ENCODE measurements at places on chromosomes 12 and 14.

GRCh38 chr12:103382736-103383346, 112.9 kb downstream of the C12orf42 start:
- no peak for DNase-seq

DNA sequence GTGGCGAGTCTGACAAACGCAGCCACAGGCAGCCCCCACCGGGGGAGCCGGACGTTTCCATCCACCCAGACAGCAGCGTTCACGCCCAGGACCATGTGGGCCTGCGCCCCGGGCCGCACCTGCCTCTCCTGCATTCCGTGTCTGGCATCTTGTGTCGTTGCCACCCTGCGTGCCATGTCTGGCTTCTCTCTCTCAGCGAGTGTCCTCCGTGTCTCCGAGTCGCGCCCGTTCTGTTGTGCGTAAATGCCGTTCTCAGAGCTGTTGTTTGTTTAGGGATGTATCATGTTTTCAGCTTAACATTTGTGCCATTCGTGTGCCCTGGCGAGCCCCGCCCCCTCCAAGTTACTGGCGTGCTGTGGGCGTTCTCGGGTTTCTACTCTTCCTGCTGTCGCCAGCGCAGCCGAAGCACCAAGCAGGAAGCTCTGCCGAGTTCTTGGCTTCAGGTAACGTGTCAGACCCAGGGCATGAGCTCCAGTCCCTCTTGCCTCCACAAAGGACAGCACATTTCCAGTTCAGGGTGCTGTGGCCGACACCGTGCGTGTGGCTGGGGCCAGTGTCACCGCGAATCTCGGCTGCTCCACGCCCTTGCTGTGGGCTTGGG, 34.6 kb downstream of the NOC4L start:
- no peak for DNase-seq

DNA sequence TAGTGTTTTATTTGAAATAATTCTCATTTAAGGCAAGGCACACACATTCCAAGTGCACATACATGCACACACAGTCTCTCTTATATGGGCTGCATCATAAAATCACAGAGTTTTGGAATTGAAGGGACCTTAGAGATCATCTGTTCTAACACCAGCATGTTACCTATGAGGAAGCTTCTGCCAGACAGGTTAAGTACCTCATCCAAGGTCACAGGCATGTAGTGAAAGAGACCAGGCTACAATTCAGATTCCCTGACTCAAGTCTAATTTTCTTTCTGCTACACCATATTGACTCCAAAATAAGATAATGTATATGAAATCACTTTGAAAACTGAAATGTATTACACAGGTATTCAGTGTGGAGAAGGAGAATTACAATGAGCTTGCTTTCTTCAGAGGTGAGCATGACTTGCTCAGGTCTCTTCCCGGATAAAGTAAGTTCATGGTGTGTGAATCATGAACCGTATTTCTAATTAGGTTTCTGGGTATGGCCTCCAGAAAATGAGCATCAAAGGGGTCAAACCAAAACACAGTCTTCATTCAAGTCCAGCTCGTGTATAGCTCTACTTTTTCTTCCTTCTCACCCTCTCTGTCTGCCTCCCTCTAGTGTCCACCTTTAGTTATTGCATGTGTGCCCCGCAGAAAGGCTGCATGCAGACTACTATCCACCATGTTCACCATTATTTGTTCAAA, 411.9 kb downstream of the FUT8 start:
- peak; percentile 72 for DNase-seq

DNA sequence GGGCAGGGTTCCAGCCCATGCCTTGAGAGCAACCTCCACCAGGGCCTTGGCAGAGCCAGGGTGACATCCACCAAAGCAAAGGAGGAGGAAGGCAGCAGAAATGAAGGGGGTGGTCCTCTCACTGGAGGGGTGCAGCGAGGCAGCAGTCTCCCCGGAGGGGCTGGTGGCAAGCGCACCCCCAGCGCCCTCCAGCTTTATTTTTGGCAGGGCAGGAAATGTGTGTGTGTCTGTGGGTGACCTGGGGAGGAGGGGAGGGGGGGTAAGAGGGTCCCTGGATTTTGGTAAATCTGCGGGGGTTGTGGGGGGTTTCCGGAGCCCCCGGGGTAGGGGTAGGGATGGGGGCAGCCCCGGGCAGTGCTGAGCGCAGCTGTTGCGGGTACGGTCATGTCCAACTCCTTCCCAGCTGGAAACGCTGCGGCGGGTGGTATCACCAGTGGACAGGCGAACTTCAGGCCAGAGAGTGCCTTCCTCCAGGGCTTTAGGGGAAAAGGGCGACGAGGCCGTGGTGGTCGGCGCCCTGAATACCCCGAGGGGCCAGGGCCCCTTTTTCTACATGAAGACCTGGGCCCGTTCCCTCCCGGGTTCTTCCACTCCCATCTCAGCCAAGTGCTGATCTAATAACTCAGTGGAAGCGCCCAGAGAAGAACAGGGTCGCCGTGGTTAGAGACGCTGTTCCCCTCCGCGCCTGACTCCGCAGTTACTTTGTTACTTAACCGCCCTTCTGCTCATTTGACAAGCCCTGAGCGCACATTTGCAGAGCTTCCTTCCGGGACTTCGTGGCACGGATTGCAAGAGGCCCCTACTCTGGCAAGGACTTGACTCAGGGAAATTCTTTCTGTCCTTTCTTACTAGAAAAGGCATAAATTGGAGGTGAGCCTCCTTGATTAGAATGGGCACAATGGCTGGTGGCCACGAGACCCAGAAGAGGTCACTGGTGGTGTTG, 55.2 kb downstream of the FOS start:
- no peak for DNase-seq

DNA sequence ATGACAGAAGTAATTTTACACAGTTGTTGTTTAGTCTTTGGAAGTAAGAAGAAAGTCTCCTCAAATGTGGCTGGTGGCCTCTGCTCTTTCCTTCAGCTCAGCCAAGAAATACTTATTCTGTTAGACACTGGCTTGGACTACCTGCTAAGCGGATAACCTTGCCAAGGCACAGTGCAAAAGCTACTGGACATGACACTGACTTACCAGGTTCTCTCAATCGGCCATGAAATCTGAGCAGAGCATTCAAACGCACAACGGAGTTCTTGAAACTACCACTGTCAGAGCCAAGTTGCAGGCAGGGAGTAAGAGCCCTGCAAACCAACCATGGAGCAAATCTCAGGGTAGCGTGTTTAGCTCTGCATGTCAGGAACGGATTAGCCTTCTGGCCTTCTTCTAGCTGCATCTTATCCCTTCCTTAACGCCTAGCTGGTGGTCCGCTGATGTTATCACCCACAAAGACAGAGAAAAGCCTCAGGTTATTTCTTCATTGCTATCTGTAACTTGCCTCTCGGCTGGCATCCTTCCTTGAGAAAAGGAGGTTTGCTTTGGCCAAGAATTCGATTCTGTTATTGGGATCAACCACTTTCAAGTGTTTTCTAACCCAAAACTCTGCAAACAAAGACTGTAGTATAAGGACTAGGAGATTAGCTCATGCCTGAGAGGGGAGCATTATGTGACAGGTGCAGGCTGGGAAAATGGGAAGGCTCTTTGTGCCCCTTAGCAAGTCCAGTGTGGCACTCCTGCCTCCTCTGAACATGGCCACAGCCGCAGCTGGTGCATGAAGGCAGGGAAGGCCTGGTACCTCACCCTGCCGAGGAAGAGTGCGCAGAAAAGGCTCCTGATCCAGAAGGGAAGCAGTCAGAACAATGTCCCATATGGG, 223.4 kb downstream of the GLT1D1 start:
- no peak for DNase-seq

- no peak for DNase-seq
These were observed 42.2 kb downstream of the FBXL14 start for GRCh38 chr12:1552171-1552570.

GRCh38 chr12:128724468-128725046, 99.2 kb downstream of the SLC15A4 start:
- DNase-seq = no peak

DNA sequence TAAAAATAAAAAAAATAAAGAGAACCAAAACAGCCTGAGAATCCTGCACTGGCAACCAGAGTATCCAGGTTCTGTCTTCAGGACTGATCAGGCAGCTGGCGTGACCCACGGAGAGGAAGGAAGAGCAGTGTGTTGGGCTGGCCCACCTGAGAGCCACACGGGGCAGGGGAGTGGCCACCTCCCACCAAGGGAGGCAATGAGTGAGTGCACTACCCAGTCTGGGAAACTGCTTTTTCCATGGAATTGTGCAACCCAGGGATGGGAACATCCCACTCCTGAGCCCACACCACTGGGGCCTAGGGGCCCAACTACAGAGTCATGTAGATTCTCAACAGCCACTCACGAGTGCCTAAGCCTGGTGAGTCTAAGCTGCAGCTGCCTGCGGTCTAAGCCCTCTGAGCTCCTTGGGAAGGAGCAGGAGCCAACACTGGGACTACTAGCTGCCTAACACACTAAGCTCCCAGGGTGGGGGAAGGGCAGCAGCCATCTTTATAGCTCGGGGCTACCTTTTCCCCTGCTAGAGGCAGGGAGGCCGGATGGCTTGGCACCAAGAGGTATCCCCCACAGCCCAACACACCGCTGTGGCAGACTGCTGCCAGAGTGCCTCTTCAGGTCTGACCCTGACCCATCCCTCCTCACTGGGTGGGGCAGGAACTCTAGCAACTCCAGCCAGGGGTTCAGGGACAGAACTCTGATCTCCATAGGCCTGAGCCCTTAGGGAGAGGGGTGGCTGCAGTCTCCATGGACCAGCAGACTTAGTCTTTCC, 610.9 kb downstream of the RERGL start:
- DNase-seq = no peak

Data from astrocyte of the spinal cord (primary cell).